Activated naive CD4-positive, alpha-beta T cell treated with anti-CD3 and anti-CD28 coated beads, Interleukin-2, amount 50 U/mL, for 16 hours (primary cell): ENCODE measurements at places on chromosomes 3 and 15.

GRCh38 chr15:79519628-79520027 lies 87.5 kb downstream of the MINAR1 start:
- no peak for DNase-seq

DNA sequence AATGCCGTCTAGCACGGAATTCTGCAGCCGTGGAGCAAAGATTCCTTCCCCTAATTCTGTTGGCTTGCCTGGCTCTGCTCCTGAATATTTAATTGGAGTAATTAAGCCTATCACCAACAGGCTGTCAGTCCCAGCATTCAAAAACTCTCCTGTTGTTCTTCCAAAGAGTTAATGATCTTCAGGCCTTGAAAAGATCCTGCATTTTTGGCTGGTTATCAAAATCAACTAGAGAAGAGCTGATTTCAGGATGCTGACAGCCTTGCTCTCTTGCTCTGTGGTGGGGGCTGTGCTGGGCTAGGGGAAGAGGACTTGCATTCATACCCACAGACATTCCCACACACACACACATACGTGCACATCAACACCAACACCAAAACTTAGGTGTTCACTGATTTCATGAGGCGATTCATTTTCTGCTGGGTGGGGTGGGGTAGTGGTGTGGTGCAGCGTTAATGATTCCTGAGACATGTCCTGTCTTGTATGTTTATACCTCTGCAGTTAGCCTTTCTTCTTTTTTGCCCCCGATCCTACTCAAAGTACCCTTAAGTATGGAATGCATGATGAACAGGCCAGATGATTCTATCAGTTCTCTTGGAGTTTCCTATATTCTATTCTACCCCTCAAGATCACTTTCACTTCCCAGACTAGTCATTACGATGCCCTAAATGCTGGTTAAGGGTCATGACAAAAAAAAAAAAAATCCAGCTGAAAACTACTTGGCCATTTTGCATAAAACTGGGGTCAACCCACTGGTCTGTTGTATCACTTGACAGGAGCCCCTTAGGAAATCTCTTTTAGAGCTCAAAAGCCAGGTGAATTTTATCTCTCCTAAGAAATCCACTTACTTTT lies 42.3 kb downstream of the CPN2 start:
- DNase-seq = no peak

GRCh38 chr15:98292442-98293240 lies 332.1 kb downstream of the ARRDC4 start:
- DNase-seq = no peak

- DNase-seq = no peak
Measured at GRCh38 chr3:134680796-134681521, 30.1 kb upstream of the KY start.

GRCh38 chr15:90619468-90619867 lies 89.7 kb downstream of the CRTC3 start:
- no peak for DNase-seq

DNA sequence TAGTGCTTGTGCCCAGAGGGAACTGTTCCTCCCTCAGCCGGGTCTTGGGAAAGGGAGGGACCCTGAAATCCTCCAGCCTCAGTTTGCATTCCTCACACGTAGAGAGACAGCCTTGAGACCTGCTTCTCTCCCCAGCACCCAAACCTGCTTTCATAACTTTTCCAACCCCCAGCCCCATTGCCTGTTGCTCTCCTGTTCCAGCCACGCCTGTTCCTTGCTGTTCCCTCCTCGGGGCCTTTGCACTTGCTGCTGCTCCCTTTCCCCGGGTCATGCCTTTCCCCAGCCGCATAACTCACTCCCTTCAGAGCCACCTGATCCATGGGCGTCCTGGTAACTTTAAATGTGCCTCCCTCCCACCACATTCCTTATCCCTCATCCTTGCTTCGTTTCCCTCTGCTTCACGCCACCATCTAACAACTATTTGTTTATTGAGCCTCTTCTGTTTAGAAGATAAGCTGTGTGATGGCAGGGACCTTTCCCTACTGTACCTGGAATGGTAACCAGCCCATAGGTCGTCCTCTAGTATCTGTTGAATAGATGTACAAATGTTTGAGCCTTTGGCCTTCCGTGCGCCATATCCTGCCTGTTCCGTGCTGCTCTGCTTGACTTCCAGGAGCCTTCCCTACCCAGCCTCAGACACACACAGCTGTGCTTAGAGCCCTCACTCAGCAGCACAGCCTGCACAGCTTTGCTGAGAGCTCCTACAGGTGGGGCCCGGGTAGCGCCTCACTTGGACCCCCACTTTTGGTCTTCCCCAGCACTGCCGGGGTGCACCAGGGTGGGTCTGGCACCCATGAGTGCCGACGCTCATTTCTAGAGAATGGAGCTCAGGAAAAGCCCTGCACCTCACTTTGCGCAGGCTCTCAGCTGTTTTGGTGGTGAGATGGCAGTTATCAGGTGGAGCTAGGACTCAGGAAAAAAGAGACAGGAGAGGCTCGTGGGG lies 60.2 kb downstream of the SCN5A start:
- DNase-seq = no peak
